ELF-1 (cell line): ENCODE measurements at places on chromosomes 4 and X.

DNA sequence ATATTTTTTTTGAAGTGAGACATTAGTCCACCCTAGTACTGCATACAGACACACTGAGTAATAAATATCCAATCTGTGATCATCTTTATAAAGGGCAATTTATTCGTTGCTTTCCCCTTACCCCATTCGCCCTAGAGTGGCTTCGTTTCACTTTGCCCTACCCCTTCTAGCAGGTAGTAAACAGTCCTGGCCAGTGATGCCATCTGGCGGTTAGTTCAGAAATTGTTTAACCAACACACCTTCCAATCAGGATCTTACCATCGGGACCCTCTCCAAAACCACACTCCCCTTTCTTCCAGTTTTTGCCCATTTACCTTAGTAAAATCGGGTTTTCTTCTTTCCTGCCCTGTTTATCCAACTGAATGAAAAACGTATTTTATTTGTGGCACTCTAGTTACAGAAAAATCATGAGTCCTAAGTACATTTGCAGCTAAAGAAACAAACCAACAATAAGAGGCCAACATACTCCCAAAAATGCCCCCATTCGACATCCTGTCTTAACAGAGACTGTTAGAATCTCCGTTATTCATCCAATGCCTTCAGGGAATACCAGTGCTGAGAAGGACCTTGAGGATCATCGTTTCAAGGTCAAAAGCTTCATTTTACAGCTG, 2.2 kb downstream of the PPA2 start:
- peak; percentile 82 for DNase-seq

DNA sequence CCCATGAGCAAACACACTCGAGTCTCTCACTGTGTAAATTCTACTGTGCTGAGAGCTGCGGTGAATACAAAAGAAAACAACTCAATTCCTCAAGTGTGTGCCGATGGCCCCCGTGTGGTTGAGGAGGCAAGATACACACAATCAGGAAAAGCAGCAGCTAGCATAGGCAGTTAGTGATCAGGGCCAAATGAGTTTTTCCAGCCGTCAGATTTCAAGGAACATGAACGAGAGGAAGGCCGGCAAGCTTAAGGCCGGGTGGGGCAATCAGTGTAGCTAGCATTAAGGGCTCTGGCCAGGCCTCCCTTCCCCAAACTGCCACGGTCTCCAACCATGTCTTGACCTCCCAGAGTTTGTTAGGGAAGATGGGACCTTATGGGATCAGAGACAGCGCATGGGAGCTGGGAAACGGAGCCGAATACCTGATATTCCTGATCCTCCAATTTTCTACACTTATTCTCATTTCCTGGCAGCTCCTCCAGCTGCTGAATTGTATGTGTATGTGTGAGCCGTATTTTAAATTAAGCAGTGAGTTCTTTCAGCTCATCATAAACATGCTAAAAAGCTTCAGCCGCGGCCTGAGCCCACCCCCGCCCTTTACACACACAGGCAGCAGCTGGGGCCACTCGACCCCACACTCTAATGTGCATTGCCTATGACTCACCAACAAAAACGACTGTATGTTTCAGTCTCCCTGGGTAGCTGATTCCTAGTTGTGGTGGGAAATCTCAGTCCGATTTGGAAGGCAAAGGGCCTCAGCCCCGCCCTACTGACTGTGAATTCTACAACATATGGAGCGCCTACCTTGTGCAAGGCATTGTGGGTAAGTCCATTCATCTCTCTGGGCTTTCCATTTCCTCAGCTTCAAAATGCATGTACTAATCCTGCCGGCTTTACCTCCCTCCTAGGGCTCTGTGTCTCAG, 59.9 kb downstream of the RTL9 start:
- DNase-seq = peak; percentile 74

DNA sequence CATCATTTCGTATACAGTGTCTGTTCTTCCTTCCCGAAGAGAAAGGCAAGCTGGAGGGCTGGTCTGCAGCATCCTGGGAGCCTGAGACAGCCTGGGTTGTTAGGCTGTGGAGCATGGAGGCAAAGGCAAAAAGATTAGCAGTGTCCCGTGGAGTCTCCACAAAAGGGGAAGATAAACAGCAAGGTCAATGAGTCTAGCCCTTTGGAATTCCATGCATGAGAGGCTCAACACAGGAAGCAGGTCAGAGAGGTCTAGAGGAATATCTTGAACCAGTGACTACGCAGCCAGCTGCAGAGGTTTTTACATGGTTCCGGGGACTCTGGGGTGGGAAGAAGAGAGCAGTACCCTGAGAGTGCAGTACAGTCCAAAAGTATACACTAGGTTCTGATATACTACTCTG, 12.2 kb upstream of the MCF2 start:
- peak; percentile 90 for DNase-seq

GRCh38 chr4:24747234-24747975, 48.0 kb upstream of the SOD3 start:
- no peak for DNase-seq

DNA sequence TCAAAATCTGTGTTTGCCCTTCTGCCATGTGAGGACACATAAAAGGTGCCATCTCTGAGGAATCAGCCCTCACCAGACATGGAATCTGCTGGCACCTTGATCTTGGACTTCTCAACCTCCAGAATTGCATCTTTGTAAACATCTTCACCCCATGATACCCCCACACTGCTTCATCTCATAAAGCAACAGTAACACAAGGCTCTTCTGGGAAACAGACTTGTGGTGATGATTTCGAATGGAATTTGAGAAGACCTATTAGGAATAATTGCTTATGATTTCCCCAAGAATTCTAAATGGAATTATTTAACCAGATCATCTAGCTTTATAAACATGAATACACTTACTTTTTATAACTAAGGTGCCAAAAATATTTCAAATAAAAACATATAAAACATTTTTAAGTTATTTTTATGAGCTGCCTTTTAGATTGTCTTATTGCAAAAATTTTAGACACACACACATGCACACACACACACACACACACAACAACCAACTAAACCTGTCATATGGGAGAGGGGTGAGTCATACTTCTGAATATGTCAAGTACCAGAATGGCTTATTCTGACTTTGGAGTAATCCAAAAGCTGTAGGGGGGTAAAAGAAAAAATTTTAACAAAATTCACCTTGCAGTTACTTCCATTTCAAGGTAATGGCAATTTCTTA, 82.0 kb downstream of the USP46 start:
- DNase-seq = no peak

GRCh38 chrX:110825972-110826371, 30.4 kb upstream of the CHRDL1 start:
- DNase-seq = no peak

DNA sequence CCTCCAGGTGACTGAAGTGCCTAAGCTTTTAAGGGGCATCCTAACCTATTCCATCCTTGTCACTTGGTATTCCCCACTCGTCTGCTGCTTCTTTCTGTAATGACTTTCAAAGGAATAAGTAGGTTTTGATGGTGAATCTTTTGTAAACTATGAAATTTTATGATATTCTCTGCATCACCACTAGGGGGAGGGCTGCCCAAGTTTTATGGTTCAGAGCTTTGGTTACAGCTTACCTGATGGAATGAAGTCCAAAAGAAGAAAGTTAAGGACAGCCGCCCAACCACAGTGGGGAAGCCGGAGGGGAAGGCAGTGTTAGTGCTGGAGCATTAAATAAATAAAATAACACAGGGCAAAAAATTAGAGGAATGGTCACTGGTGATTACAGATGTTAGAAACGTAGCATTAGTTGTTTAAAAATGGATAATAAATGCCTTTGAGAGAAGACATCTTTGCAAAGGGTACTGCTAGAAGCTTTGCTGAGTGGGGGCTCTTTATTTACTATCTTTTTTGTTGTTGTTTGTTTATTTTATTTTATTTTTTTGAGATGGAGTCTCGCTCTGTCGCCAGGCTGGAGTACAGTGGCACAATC, 204.9 kb downstream of the GBA3 start:
- peak; percentile 7 for DNase-seq

DNA sequence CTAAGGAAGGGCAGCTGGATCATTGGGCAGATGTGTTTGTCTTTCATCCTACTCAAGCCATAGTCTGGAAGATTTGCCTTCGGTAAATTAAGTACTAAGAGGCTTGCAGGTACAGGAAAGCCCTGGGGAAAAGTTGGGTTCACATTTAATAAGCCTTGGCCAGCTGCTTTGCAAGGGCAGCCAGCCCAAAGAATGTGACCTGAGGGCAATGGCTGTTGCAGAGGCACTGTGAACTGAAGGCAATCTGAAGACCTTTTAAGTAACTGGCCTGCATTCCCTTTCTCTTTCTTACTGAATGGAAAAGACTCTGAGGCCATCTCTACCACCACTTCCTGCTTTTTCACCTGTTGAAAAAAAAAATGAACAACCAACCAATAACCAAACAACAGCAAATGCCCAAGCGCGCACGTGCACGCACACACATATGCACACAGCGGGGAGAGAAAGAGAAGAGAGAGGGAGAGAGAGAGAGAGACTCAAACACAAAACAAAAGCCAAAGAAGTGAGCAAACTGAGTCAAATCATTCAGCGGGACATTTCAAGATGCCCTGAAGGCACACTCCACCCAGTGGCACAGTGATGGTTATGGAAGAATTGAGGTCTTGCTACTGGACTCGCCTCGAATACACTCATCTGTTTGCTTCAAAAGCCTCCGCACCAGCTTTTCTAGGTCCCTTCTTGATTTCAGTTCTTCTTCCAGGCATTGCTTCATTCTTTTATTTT, 19.6 kb downstream of the CD40LG start:
- DNase-seq = peak; percentile 87

DNA sequence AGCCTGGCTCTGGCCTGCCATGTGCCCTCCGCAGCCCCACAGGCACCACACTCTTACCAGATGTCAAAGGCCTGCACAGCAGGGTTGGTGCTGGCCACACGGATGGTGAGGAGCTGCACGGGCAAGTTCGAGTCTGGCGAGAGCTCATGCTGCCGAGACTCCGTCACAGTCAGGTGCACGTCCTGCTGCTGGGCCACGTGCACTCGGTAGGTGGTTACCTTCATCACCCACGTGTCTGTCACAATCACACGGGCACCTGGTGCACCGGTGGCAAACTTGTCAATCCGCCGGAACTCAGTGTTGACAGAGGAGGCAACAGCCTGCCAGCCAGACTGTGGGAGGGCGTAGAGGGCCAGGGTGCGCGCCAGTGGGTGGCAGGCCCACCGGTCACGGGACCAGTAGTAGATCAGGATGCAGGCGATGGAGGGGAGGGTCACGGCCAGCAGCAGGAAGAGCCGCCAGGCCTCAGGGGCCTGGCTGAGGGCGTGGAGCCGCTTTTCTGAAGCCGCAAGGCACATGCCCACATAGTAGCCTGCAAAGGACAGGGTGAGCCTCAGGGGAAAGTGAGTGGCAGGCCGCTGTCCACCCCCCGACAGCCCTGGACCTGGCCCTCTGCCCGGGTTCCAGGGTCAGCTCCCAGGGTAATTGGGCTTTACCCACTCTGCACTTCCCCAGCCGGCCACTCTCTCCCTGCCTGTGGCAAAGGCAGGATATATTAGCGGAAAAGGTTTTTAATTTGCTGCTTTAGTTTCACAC, 2.9 kb downstream of the TMEM129 start:
- no peak for DNase-seq
